CD4-positive, alpha-beta T cell treated with Interleukin-15 for 1 hour (primary cell): ENCODE measurements at places on chromosomes 1 and 21.

DNA sequence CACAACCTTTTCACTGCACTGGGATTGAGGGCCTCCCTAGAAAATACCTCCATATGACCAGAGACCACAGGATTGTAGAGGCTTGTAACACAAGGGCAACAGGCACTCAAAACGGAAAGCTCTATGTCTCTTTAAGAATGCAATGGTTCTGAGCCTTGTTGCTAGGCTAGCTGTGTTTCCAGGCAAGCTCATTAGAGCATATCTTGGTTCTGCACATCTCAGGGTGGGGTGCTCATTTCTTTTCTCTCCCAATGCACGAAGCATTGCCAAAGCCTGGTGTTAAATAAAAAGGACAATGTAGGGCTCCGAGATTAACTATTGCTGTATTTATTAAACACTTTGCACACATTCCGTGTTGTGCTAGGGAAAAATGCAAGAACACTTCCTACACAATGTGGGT is 315.9 kb downstream of the PRDM2 start:
- DNase-seq, result no peak

GRCh38 chr21:46161633-46162592 is 6.5 kb upstream of the FTCD start:
- DNase-seq, result peak; percentile 14

DNA sequence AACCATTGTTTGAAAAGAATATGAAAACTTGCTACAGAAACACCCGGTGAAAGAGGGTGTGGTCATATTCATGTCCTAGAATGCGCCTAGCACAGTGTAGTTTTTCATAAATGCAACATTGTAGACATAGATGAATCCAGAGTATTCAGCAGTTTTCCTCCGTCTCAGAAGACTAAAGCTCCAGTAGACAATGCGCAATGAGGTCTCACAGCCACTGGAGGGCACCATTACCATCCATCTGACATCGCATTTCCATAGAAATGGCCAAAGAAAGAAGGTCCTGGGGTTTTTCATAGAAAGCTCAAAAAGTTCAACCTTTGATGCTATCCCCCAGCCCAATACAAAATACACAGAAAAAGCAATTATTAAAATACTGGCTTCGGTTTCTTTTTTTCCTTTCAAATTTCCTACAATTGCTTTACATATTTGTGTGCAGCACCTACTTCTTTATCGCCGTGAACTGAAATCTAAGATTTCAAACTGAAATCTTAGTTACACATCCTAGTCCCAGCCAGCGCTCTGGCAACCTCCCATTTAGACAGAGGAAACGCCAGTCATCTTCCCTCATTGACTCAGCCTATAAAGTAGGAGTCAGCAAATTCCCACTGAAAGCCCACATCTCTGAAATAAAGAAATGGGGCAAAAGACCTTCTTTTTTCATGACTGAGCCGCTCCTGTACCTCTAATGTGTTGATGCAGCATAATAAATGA is 3.9 kb upstream of the CD58 start:
- DNase-seq, result peak; percentile 65

DNA sequence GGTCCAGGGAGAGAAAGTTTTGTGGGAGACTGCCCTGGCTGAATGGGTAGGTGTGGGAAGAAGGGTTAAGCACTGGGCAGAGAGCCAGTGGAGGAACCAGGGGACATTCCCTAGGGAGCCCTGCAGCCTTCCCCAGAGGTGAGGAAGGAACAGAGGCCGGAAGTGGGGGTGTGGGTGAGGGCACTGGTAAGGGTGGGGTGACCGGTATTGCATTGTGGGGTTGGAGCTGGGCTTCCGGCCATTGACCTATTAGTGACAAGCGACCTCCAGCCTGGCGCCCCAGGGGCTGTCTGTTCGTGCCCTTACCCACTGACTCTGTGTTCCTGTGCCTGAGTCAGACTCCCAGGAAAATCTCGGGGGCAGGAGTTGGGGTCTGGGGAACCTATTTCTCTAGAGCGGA is 3.5 kb upstream of the TSPAN1 start:
- DNase-seq, result no peak

DNA sequence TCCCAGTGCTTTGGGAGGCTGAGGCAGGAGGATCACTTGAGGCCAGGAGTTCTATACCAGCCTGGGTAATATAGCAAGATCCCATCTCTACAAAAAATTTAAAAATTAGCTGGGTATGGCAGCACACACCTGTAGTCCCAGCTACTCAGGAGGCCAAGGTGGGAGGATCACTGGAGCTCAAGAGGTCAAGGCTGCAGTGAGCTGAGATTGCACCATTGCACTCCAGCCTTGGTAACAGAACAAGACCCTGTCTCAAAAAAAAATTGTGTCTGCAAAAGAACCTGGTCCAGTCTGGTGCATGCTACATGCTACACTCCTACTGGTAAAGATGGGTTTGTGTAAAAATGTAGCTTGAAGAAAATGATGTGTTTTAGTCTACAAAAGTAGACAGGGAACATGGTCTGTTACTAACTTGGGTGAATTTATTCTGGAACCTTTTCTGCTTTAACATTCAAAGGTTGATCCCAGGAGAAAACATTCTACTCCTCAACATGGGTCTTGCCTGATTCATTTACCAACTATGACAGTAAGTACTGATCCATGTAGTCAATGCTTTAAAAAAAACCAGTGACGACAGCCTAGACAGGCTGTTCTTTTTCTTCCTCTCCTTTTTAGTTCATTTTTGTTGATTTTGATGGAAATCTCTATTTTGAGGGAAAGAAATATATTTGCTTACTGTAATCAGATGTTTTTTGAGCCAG is 32.7 kb upstream of the ENAH start:
- DNase-seq, result no peak

- no peak for DNase-seq
These were observed 435.5 kb downstream of the SIPA1L2 start for GRCh38 chr1:232194424-232194823.

- DNase-seq, result no peak
These were observed 633 bp upstream of the ETNK2 start for GRCh38 chr1:204152310-204153044.
